ENCODE measurements at places on chromosomes 11 and 22. TPM values are rescaled to one million over a fixed set of nuclear protein-coding genes. Genes with fewer than 3 reads are reported as not detected.

DNA sequence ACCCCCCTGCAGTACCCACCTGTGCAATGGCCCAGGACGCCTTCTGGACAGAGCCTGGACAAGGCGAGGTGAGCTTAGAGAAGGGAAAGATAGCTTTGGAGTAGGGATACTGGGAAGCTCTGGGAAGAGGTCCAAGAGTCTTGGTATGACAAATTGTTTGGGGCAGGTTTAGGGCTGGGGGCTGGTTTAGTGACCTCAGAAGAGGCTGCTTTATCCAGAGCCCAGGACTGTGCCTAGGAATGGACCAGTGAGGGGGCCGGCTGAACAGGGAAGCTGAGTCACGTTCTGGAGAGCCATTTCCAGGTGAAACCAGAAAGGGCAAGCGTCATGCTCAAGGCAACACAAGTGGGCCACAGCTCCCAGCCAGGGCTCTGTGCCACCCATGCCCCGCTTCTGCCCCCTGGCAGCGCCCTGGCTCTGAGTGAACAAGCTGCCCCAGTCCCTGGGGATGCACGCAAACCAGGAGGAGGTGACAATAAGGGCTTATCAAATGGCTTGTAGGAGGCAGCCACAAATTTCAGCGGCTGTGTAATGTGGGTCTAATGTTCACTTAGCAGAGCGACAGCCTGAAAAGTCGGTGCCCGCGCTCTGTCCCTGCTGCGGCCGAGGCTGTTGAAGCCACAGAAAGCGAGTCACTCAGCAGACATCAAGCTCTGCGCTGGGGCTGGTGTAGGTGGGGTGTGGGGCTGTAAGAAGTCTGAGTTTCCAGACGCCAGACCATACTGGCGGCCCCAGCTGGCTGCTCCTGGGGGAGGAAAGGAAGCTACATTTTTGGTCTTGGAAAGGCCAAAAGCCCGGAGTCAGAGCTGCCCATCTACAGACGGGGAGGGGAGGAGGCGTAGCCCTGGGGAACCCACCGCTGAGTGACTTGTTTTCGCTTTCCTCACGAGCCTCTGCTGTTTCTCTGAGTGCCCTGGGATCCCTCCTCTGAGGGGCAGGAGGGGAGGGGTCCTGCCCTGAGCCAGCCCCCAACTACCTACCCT lies 18.3 kb upstream of the SYT7 start:
- H3K4me3 ChIP-seq, result no peak overlapping the region
- no peaks in the 10 kb centered on the region for H3K4me1 ChIP-seq
- H3K27me3 ChIP-seq, result peaks cover 7% of the 10 kb centered on the region
- no peak for DNase-seq

GRCh38 chr22:37973271-37974170 lies 10.8 kb downstream of the SOX10 start:
- no peak for DNase-seq
- peaks cover 6% of the 10 kb centered on the region for H3K36me3 ChIP-seq
- no peak overlapping the region for H3K4me3 ChIP-seq
- H3K4me1 ChIP-seq, result no peaks in the 10 kb centered on the region
- no peaks in the 10 kb centered on the region for H3K27me3 ChIP-seq

DNA sequence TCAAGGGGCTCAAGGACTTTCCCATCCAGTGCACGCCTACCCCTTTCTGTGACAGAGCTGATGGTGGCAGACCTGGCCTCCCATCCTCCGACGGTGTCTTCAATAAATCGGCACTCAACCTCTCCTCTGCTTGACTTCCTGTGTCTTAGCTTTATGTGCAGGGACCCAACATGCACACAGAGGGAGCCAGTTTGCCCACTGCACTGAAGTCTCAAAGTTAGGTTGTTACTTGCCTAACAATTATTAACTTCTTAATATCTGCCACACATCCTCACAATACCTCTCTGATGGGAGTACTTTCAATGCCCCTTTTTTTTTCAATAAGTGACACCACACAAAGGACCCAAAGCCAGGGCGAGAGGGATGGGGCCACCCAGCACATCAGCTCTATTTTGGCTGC lies 3.6 kb downstream of the IZUMO1R start:
- no peak overlapping the region for H3K4me3 ChIP-seq
- no peak overlapping the region for H3K27ac ChIP-seq
- peaks cover 6% of the 10 kb centered on the region for H3K27me3 ChIP-seq
- DNase-seq, result no peak

- no peaks in the 10 kb centered on the region for H3K4me1 ChIP-seq
- no peaks in the 10 kb centered on the region for H3K36me3 ChIP-seq
- no peak overlapping the region for H3K4me3 ChIP-seq
- no peak for DNase-seq
- H3K27ac ChIP-seq, result no peak overlapping the region
Measured at GRCh38 chr11:114970927-114971645, 292.8 kb downstream of the NXPE2 start.

- DNase-seq, result no peak
- H3K4me1 ChIP-seq, result peaks cover 3% of the 10 kb centered on the region
- peaks cover 2% of the 10 kb centered on the region for H3K27me3 ChIP-seq
- H3K4me3 ChIP-seq, result no peak overlapping the region
Measured at GRCh38 chr11:32706985-32707741, 87.3 kb downstream of the CCDC73 start.

Gene SIK3
- total RNA-seq, result 38.7 TPM
